ENCODE measurements at places on chromosomes 6 and 20. TPM values are rescaled to one million over a fixed set of nuclear protein-coding genes. Genes with fewer than 3 reads are reported as not detected.

DNA sequence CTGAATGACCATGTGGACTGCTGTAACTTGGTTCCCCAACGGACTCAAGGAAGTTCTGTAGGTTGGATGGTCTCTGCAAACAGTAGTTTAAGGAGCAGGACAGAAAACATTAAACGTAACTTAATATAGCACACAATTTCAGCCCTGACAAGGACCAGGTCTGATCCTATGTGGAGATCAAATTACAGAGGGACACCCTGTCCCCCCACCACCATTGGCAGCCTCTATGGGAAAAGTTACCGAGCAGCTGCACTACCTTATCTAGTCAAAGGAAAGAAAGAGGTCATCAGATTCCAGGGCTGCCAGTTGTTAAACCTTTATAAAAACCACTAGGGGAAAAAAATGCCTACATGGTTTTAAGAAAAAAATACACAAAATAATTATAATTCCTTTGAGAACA lies 191.5 kb upstream of the RSPO3 start:
- DNase-seq: no peak

- DNase-seq: no peak
These were observed 107.3 kb downstream of the FOXO3 start for GRCh38 chr6:108667993-108668392.

DNA sequence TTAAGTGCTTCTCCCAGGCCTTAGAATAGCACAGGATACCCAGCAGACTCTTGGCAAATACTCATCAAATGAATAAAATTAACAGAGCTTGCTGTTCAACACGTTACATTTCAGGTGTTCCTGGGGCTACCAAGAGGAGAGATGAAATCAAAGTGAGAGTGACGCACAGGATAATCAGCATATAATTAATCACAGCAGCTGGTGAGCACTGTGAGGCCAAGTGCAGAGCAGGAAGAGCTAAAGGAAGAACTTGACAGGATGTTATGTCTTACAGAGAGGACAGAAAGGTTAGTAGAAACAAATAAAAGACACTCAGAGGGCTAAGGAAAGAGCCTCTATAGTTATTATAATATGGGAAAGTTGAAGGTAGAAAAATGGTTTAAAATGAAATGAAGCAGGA lies 8.8 kb downstream of the PPIL1 start:
- DNase-seq: no peak

SLC44A4 gene
- total RNA-seq: 2.1 TPM

PKIG gene
- 38.2 TPM for total RNA-seq

DNA sequence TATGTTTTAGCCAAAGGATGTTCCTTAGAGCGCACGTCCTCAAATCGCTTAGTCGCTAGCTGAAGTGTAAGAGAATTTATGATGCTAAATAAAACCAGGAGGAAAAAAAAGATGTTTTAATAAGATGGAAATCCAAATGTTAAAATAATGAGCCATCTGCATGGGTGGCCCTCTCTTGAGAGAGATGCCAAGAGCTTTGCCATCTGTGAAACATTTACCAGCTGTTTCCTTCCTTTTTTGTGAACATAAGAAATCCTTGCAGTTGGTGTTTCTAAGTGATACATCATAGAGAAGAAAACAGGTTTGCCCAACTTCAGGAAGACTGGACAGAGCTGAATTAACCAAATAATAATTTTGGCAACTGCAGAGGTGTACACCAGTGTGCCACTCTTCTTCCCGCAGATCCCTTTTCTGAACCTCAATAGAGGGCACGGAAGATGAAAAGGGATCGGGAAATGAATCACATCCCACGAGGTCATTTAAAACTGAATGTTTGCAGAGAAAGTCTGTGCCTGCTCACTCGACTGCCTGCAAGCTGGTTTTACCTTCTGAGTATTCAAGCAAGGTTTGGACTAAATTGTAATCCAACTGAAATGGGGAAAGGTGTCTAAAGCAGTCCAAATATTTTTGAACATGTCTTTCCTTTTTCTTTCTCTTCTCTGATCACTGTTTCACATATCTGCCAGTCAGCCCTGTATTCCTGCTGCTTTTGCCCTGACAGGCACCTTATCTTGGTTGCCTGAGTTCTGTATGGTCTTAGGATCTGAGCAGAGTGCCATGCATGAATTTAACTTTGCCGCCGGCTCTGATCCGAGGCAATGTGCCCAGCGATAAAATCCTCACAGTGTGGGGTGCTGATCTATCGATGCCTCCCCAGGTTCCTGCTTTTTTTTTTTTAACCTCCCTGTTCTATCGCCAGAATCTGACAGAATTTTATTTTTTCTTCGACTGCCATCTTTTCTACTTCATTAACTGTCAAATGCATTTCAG lies 35.5 kb upstream of the TSHZ2 start:
- no peak for DNase-seq

DNA sequence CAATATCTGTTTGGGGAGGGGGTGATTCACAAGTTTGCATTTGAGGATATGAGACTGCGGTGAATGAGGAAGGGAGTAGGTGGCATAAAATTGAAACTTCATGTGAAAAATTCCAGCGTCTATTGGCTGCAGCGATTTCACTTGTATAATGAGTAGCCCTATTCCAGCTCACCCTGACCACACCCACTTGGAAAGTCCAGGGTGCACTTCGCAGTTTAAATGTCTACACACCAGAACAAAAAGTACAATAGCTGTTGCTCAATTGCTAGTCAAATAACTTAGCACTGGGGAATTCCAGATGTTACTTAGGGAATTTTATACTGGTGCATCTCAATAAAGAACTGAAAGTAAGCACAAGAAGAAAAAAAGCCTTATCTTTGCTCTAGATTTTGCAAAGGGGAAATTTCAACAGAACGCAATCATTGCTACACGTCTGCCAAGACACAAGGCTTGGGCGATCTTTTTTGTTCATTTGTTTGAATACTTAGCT lies 6.3 kb downstream of the TNFAIP3 start:
- DNase-seq: no peak

DNA sequence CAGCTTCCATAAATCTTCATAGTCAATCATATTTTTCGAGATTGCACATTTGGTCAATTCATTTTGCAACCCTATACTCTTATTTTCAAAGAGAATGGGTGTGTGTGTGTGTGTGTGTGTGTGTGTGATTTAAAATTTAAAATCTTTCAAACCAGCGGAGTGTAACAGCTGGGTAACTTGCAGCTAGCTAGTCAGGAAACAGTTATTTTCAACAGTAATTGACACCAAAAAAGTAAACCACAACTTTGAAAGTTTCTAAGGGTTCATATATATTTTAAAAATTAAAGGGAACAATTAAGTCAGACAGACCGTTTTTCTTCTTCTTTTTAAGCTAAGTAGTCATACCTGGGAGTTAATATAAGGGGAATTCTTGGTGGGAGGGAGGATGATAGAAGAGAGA lies 57.0 kb downstream of the PRR18 start:
- DNase-seq: no peak

DNA sequence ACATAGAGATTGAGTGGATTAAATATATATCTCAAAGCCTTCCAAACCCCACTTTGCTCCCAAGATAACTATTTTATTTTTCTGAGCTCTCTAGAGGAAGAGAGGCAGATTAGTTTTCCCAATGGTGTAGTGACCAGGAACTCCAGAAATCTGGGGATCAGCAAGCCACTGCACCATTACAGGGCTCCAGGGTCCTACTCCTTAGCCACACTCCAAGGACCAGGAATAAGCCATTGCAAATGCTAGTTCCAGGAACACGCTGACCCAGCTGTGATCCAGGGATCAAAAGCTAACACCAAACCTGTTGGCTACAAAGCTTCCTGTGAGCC lies 97.7 kb upstream of the IYD start:
- no peak for DNase-seq

TMEM244 gene
- total RNA-seq: not detected

- no peak for DNase-seq
These were observed 199.7 kb downstream of the SOD2 start for GRCh38 chr6:159493231-159493897.

- DNase-seq: no peak
These were observed 5.2 kb upstream of the ZC3H12D start for GRCh38 chr6:149489967-149490366.

BPIFA1 gene
- total RNA-seq: not detected

DNA sequence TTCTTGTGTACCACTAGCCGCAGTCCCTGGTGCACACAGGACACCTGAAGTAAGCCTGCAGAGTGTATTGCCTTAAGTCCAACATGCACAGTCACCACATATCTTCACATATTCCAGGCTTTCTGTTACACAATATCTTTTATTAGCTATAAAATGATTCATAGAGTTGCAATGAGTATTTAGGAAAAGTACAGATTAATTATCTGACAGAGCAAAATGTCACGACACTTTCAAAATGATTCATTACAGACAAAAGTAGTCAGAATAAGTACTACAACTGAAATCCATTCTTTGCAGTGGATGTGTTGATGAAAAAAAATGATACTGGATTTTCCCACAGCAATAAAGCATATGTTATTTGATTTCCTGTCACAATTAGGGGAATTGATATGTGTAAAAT lies 199.5 kb upstream of the ASCC3 start:
- no peak for DNase-seq

LRFN2 gene
- 0.13 TPM for total RNA-seq

DNA sequence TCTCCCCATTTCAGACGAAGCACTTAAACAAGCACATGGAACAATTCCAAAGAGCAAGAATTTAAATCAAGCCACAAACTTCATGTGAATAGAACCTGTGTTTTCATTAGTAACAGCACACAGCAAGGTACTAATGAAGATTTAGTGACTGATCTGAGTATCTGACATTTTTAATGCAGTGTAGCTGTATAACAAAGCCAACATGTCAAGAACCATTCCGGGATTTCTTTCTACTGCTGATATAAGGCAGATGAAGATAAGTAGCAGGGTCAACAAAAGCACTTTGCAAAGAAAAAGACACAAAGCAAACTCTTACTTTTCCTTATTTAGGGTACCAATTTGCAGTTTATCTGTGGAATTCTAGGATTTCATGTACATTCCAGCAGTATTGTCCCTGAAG lies 11.3 kb downstream of the SLC17A5 start:
- no peak for DNase-seq

NDUFAF5 gene
- total RNA-seq: 28.2 TPM

DNA sequence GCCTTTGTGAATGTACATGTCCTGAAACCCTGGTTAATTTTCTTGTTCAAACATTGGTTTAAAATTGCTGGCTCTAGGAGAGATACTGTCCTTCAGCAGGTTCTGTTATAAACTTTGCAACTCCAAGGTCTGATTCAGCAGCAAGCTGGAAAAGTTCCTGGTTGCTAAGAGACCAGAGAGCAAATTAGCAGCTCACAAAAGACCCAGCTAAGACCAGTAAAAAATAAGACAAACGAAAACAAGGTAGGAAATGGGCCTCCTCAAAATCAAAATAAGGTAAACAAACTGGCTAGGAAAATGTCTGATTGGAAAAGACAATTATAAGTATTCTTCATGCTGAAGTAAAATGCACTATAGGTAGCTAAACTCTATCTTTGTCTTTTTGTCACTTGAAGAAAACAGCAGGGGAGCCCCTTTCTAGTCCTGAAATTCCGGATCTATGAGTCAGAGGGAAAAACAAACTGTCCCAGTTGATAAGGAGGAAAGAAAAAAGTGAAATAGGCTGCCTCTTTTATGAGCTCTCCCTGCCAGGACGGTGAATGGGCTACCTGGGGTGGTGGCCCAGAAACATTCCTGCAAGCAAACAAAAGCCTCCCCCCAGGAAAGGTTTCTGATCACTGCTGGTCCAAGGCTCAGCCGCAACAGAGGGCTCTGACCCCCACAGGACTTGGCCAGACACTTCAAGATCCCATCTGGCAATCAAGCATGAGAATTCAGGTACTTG lies 41.6 kb downstream of the UNC5CL start:
- DNase-seq: no peak

SLC52A3 gene
- 1.4 TPM for total RNA-seq

DNA sequence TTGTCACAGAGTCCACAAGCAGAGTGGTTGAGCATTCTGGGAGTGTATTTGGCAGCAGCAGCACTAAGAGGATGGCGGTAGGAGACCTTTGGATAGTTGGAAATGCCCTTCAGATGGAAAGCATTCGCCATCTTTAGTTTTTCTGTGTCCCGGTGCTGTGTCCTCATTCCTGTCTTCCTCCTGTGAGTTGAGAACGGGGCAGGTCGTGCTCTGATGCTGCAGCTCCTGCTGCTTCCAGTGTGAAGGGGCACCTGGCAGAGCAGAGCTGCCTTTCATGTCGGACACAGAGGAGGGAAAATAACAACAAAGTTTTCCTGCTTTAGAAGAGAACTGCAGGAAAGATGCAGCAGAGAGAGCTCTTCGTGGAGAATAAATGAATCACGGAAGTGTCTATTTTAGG lies 194.8 kb downstream of the SLC24A3 start:
- DNase-seq: no peak

DNA sequence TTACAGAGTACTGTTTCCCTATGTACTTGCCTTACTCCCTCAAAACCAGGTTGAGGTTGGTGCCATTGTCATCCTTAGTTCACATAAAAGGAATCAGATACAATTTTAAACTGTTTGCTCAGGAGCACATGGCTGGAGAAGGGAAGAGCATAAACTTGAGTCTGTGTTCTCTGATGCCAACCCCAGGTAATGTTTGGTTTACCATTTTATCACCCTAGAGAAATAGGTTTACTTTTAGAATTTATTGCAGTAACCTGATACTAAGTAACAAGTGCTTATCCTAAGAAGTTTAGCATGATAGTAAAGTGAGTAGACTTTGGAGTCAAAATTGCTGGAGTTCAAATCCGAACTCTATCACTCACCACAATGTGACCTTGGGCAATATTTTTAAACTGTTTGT lies 86.3 kb downstream of the RFPL4B start:
- no peak for DNase-seq

- DNase-seq: no peak
These were observed 95.8 kb upstream of the UST start for GRCh38 chr6:148650941-148651505.

- DNase-seq: no peak
These were observed 32.0 kb upstream of the PCMTD2 start for GRCh38 chr20:64223526-64224067.

DNA sequence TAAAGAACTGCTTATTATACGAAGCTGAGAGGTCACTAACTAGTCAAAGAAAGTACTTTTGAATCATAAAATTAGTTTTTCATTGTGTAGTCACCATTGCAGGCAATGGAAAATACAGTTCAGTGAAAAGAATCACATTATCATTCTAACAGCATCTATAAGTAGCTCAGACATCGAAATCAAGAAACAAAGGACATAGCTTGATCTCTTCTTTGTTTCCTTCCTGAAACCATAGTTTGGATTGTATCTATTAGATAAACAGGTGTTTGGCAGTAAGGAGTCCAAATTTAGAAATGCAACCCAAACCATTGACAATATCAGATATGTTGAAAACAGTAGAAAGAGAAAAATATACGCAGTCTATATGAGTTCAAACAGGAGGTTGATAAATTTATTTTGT lies 697.3 kb downstream of the TFAP2A start:
- no peak for DNase-seq

GRCh38 chr20:6898928-6899327 lies 131.4 kb downstream of the BMP2 start:
- DNase-seq: no peak

- no peak for DNase-seq
These were observed 99.3 kb upstream of the ARMC2 start for GRCh38 chr6:108748959-108749358.

- DNase-seq: no peak
These were observed 22.1 kb downstream of the TRAM2 start for GRCh38 chr6:52554684-52555280.

IRF4 gene
- total RNA-seq: 4.7 TPM

GRCh38 chr6:30163918-30164654 lies 740 bp downstream of the TRIM15 start:
- no peak for DNase-seq

SCRT2 gene
- not detected for total RNA-seq

Data from sciatic nerve (tissue), 2 donors.